LoVo (cell line): ENCODE measurements at places on chromosomes 5 and 9.

DNA sequence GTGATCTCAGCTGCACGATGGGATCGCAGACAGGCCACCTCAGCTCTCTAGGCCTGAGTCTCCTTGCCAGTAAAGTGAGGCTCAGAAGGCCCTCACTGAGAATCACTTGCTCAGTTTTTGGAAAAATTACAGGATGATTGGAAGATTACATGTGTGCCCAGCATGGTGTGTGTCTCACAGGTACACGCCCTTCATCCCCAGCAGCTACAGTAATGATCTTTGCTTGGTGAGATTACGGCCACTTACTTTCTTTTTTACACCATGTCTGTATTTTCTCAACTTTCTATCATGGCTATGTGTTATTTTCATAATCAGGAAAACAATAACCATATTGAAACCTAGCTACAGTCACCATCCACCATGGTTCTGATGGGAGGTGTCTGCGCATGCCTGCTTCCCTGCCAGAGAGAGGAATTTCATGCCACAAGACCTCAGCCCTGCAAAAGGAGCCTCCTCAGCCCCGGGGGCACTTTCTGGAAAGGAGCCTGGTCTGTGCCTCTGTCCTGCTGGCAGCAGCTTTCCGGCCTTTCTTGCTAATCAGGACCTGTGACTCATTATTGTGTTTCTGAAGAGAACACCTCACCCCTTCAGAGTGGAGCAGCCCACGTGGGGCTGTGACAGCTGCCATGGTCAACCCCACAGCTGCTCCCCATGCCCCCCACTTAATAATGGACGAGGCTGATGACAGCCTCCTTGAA lies 64.2 kb upstream of the OLFM1 start:
- DNase-seq = no peak

DNA sequence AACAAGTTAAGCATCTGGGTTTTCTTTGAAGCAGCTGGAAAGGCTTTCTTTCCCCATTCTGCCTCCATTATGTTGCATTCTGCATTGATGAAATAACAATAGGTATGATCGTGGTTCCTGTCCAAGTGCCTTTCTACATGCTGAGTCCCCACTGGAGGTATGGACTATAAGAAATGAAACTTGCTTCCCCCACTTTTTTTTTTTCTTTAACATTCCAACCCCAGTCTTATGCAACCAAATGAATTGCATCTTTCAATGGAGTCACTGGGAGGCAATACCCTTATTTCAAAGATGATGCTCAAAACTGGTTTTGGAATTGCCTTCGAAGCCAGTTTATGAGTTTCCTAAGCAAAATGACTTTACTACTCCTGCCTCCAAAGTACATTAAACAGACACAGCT lies 58.9 kb downstream of the ARSB start:
- DNase-seq = no peak

GRCh38 chr9:95494022-95494415 lies 22.8 kb downstream of the PTCH1 start:
- no peak for DNase-seq

GRCh38 chr5:181100121-181100875 lies 30.7 kb downstream of the OR2V1 start:
- DNase-seq = no peak

DNA sequence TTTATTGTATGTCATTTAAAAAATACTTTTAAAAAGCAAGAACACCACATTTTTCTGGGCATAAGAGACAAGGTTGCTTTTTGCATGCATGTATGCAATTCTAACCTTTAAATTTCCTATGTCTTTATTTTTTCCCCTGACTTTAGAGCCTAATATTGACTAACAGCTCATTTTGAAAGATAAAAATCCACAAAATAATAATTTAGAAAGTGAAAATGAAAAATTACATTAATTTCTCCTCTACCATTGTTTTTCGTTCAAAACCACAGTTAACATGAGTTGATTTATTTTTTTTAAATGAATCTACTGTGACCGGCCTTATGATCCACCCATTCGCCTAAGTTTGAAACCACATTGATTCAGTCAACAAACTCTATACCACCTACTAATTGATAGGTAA lies 137.5 kb upstream of the CDKN2B start:
- DNase-seq = no peak

GRCh38 chr9:32573821-32574220 lies 862 bp upstream of the NDUFB6 start:
- DNase-seq = no peak

GRCh38 chr5:140131967-140132409 lies 6.3 kb downstream of the IGIP start:
- DNase-seq = peak; percentile 11

DNA sequence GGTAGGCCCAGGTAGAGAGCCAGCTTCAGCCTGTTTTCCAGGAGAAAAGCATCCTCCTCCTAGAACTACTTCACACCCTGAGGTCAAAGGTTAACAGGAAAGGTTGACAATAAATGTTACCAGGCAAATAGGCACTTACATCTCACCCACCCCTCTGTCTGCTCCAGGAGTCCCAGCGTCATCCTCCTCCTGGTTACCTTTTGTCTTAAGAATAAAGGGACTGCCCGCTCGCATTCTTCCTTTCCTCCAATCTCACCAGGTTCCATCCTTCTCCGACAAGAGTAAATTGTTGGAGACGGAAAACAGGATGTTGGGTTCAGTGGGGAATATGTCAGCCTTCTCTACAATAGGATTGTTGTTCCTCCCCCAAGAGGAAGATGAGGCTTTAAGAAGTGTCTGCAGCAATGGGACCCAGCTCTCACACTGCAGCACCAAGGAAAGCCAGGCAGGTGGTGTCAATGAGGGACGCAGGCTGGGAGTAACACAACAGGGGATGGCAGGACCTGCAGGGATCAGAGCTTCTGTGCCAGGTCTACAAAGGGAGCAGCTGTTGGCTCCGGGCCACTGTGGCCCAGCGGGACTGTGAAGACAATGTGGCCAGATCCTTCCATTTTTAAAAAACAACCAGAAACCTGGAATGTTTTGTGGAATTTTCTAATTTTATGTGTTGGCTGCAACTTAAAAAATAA lies 29.0 kb downstream of the FAT2 start:
- no peak for DNase-seq

DNA sequence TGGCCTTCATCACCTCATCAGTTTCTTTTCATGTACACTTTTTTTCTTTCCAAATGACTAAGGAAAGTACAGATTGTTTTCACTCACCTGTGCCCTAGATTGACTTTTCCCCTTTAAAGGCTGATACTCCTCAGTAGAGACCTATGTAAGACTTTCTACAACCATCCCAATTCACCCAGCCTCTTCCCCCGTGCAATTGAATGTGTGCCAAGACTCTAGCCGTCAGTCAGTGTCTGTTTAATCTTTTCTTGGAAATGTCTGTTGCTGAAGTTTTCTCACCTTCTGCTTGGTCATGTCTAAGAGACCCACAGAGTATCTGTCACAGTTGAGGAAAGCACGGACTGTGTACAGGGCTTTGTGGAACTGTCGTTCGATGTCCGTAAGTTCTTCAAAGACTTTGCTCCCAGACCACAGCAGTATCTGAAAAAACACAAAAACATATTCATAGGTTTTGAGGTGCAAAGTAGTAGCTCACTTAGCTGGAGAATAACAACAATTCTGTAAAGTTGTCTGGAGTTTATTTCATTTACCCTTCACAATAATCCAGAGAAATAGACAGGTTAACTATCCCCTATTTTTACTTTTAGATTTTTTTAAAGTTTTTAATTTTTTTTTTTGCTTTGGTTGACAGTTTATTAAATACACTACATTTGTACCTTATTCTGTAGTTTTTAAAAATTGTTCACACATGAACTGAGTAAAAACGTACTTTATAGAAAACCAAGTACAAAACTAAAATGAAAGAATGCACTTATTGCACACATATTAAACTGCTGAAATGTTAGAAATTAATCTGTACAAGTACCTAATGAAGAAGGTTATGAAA lies 13.6 kb downstream of the PDE6A start:
- DNase-seq = no peak

- no peak for DNase-seq
These were observed at the start of gene MYOZ3 for GRCh38 chr5:150661086-150661485. Gene MYOZ3 (plus strand): TSS chr5:150661251. CDS start chr5:150662942, 1,691 bp downstream.

GRCh38 chr9:137130176-137130755 lies 8.7 kb upstream of the GRIN1 start:
- DNase-seq = no peak

GRCh38 chr5:122874179-122874875 lies 28.9 kb downstream of the SNX24 start:
- no peak for DNase-seq

- no peak for DNase-seq
These were observed 23.9 kb downstream of the DCP2 start for GRCh38 chr5:113000466-113000865.

GRCh38 chr5:167603135-167603534 lies 688.3 kb upstream of the WWC1 start:
- no peak for DNase-seq

DNA sequence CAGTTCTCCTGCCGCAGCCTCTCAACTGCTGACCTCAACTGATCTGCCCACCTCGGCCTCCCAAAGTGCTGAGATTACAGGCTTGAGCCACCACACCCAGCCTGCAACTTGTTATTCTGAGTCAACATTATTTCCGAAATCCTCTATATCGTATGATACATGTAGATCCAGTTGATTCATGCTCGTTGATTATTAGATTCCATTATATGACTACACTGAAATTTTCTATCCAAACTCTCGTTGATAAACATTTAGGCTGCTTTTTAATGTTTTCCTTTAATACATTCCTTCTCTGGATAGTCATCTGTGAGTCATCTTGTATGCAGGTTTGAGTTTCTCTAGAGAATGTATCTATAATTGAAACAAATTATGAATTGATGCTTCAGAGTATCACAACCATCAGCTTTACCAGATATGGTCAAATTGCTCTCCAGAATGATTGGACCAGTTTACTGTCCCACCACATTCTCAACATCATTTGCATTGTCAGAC lies 4.1 kb downstream of the CDK7 start:
- no peak for DNase-seq

- DNase-seq = no peak
These were observed 57.3 kb upstream of the CD180 start for GRCh38 chr5:67253911-67254310.

DNA sequence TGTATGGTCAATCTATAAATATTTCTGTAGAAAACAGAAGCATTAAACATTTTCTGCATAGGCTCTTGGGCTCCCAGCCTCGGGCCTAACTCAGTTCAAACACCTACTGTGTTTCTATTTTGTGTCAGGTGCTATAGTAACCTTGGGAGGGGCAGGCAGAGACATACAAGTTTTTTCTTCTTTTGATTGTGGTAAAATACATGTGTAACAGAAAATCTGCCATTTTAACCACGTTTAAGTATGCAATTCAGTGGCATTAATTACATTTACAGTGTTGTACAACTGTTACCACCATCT lies 40.8 kb upstream of the FOXE1 start:
- no peak for DNase-seq

GRCh38 chr5:134846641-134846960 lies 833 bp downstream of the C5orf24 start:
- peak; percentile 20 for DNase-seq

- DNase-seq = no peak
These were observed 4.7 kb upstream of the CPEB4 start for GRCh38 chr5:173883347-173883924.

- no peak for DNase-seq
These were observed 2148.9 kb upstream of the ACO1 start for GRCh38 chr9:30235564-30235963.

DNA sequence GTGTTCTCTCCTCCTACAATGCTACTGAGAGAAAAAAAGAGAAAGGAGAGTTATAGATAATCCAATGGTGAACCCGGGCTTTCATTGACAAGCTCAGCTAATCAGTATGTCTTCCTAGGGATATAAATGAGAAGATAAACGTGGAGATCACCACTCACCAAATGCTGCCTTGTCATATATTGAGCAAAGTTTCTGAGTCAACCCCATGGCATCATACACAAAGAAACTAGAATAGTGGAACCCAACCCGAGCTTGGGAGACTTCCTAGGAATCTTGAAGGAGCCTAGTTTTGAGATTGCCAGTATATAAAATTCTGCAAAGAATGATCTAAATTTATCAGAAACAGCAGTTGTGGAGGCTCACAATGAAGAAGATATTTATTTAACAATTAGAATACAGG lies 47.8 kb downstream of the PTPN3 start:
- DNase-seq = no peak

GRCh38 chr9:117839862-117840261 lies 135.7 kb downstream of the TLR4 start:
- DNase-seq = no peak

DNA sequence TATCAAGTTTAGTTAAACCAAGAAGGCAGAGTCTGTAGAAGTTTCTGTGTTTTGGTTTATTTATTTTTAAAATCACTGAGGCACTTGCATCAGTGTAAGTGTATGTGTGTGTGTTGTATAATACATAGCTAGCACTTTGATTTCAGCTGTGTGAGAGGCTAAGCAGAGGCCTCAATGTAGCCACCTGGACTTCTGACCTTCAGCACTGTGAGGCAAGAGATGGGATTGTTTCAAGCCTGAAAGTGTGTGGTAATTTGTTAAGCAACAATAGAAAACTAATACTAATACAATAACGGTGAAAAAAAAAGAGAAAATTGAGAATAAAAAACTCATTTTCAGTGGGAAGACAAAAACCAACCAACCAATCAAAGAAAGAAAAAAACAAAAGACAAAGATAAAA lies 327.3 kb downstream of the CDH18 start:
- no peak for DNase-seq

DNA sequence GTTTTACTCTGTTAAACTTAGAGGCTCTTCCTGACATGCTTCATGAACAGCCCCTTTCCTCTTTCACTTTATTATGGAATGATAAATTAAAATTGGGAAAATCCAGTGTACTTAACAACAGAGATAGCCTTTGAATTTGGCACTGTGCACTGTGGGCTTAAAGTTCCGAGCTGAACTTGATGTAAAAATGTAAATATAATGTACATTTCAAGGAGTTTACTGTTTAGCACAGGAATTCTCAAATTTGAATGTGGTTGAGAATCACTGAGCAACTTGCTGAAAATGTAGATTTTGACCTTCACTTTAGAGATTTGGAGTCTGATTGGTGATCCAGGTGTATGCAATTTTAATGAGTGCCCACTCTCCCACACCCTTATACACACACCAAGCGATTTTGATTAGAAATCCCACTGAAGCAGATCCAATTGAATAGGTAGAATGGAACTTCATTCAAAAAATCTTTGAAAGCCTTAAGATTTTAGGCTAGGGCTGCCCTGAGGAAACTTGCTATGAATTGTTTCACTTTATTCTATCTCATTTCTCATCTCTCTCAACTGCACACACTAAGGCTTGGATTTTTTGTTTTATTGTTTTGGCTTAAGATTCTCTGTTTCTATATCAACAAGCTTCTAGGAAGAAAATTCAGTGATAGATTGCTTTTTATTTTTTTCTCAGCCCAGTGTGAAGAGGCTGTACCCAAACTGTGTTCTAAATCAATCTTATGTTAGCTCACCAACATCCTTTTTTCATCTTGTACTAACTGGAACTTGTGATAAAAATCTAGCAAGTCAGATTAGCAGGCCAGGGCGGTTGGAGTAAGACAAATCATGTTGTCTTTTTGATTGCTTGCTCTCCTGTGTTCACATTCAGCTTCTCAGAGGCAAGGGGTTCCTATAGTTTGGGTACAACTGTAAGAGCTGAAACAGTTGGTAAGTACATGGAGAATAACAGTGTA lies 22.9 kb downstream of the NUDT12 start:
- no peak for DNase-seq

- no peak for DNase-seq
These were observed 620.0 kb downstream of the CCDC171 start for GRCh38 chr9:16172796-16173195.

GRCh38 chr9:107180206-107180605 lies 102.9 kb upstream of the RAD23B start:
- no peak for DNase-seq
